ENCODE measurements at places on chromosomes 11 and 22.

DNA sequence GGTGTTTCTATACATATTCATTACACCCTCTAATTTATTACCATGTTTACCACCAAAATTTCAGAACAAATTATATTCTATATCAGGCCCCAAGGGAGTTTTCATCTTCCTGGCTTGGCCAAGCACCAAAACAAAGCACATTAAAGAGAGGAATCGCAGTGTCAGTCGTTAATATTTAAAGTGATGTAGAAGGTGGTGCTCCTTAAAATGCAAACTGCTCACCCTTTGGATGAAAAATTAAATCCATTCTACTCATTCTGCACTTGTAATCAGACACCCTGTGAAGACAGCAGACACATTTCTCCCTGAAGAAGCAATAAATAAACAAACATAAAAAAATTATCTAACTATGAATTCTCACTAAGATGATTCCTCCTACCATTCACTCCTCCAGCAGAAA lies 113.4 kb downstream of the LRRC4C start:
- no peak for DNase-seq

DNA sequence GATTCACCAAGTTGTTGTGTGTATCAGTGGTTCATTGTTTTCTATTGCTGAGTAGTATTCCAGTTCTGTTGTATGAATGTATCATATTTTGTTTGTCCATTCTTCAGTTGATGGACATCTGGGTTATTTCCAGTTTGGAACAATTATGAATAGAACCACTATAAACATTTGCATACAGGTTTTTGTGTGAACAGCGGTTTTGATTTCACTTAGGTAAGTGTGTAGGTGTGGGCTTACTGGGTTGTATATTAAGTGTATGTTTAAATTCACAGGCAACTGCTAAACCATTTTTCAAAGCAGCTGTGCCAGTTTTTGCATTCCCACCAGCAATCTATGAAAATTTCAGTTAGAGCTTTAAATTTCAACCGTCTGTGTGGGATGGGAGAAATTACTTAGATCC lies 217.8 kb downstream of the NELL1 start:
- DNase-seq, result no peak

- no peak for DNase-seq
Observed at GRCh38 chr11:78773077-78773476, 198.4 kb upstream of the NARS2 start.

DNA sequence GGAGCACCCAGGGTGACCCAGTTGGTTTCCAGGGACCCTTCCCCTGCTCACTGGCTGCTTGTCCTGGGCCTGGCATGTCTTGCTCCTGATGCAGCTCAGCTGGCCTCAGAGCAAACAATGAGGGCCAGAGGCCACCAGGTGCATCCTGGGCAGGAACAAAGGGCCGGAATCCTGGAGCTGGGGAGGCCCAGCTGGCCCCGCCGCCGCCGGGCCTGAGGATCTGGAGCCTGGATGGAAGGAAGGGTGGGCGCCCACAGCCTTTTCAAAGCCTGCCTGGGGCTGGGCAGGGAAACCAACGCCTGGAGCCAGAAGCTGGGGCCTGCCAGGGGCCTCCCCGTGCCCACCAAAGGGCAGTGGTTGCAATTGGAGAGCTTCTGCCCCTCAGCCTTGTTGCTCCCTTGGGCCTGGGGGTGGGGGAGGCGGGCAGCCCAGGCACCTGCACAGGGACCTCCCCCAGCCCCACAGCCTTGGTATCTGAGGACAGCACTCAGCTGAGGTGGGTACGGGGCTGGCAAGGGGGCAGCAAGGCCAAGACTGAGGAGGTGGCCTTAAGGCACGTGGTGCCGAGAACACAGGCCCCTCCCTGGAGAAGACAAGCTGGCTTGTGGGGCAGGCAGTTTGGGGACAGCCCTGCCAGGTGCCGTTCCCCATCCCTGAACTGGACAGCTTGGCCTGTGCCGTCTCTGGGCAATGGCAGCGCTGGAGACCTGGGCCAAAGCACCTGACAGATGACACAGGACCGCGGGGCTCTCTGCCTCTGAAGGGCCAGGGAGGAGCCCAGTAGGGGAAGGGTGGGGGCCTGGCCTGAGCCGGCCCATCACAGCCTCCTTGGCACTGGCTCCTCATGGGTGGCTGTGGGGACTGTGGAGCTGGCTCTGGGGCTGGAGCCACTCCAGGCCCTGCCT lies 7.1 kb upstream of the ADORA2A start:
- no peak for DNase-seq

GRCh38 chr22:26751217-26751616 lies 93.8 kb downstream of the MIAT start:
- DNase-seq, result no peak

GRCh38 chr11:80584661-80585060 lies 1143.8 kb upstream of the TENM4 start:
- no peak for DNase-seq

DNA sequence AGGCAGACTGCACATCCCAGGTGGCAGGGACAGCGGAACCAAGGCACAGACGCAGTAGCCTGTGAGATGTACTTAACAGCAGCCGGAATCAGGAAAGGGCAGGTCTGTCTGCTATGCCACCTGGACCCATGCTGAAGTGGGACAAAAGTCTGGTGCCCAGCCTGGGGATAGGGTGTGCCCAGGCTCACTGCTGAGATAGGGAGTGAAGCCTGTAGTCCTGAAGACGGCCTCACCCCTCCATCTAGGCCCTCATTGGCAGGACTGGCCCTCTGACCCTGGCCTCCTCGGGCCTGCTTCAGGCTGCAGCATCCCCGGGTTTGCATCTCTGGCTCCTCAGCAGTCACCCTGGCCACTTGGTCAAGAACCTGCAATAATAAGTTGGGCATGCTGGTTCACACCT lies 32.4 kb upstream of the TSKU start:
- no peak for DNase-seq

DNA sequence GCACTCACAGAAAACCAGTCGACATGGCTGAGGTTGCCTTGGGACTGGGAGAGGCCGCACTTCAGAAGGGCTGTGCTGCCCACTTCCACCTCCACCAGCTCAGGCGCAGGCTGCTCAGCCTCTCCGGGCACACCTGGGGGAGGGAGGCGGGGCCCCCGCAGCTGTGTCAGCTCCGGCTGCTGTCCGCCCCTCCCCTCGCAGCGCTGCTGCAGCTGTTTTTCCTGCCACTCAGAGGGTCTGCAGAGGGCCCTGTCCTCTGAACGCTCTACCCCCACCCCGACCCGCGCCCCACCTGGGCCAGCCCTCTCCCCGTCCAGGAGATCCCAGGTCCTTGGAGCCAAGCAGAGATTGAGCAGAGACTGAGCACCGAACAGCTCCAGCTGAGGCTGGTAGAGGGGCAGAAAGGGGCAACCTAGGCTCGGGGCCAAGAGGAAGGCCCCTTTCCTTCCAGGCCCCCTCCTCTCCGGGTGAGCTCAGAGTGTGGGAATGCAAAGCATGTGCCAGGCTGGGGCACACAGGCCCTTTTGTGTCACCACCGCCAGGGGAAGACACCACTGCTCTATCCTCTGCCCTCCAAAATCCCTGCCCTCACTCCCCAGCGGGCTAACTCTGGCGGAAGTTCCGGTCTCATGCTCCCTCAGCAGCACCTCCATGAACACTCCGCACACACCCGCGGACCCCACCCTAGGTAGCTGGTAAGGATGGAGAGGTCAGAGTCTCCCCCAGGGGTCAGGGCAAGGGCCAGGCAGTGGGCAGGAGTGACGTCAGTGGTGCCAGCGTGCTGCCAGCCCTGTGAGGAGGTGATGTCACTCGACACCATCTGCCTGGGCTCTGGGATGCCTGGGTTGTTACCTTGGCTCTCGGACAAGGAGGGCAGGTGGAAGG lies 1.6 kb downstream of the MCAM start:
- DNase-seq, result peak; percentile 63

DNA sequence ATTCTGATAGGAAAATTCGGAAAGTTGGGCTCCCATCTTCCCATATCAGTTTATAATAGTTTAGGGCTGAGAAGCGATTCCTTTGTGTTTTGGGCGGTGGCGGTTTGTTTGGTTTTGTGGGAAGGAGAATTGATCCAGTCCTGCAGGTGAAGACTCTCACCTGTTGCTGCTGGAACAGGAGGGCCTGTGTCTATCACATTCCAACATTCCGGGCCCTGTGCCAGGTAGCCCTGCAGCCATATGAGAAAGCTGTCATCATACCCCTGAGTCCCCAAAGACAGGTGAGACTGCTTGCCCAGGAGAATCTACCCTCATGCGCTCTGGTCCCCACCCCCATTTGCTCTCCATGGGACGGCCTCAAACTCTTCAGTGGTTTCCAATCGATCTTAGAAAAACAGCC lies 62.1 kb downstream of the TRAF6 start:
- DNase-seq, result no peak

DNA sequence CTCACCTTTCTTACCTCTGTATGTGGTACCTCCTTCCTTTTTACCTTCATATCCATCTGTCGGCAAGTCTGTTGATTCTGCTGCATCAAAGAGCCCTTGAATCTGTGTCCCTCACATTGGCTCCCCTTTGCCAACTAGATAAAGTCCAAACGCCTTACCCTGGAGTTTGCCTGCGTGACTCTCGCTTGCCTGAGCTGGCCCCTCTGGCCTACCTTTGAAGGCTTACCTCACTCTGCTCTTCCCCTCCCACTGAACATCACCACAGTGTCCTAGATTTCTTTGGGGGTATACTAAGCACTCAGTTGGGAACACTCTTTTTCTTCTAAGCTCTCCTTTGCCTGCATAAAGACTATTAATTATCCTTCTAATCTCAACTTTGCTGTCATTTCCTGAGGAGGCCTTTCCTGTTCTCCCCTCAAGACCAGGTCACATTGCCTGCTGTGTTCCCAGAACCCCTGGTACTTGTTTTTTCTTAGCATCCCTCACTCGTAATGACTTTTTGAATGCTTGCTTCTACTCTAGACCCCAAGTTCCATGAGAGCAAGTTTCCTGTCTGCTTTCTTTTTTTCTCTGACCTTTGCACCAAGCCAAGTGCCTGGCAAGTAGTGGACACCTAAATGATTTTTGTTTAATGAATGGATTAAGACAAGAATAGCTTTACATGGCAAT lies 67.8 kb upstream of the ADORA2A start:
- DNase-seq, result no peak

GRCh38 chr22:43446037-43446803 lies 34.4 kb downstream of the MPPED1 start:
- no peak for DNase-seq

GRCh38 chr22:19438298-19438697 lies 6.0 kb downstream of the MRPL40 start:
- DNase-seq, result no peak

GRCh38 chr11:103257360-103257759 lies 148.1 kb downstream of the DYNC2H1 start:
- no peak for DNase-seq

- DNase-seq, result no peak
Observed at GRCh38 chr11:76889411-76889975, 28.8 kb downstream of the ACER3 start.

GRCh38 chr11:48087974-48088681 lies 107.8 kb downstream of the PTPRJ start:
- DNase-seq, result no peak

DNA sequence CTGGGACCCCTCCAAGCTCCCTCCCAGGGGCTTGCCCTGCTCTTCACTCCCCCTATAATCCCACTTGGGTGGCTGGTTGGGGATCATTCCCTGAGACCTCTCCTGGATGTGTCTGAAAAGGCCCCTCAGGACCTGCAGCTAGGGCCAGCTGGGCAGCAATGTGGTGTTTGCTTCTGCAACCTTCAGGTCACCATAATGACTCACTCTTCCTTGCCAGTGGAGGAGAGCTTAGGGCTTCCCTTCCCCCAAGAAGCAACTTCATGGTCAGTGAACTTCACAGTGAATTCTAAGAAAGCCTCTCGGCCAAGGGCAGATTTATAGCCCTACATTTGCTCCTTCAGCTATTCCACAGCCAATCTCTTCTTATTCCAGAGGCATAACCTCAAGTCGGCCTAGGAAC lies 45.1 kb upstream of the TSPAN18 start:
- no peak for DNase-seq

- DNase-seq, result no peak
Observed at GRCh38 chr22:31584804-31585160, 77.2 kb downstream of the PISD start.

- DNase-seq, result no peak
Observed at GRCh38 chr11:23551706-23552105, 691.4 kb upstream of the CCDC179 start.

DNA sequence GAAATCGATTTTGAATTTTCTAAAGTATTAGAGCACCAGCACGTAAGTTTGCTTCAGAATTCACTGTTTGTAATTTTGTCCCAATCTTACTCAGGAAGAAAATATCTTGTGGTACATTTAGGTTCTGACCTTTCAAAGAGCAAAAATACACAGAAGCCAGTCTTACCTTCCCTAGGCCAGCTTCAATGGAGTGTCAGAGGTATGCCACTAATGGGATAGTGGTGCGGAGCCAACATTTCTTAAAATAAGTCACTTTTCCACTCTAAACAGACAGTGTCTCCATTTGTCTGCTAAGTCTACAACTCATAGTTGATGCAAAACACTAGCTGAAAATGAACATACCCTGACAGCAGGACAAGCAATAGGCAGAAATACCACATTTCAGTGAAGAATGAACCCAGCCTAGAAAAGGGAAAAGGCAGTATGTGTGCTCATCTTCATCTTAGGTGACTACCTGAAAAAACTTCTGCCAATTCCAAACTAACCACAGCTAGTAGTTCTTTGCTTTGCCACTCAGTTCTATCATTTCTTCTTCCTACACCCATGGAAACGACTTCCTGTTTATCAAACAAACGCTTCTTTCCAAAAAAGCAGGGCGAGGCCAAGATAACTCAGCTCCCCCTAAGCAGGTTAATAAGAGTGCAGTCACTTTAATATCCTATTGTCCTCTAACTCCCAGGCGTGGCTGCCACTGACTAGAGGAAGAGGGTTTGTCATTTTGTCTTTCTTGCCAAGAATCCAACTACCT lies 94.0 kb upstream of the APOA1 start:
- DNase-seq, result peak; percentile 43

GRCh38 chr11:122095681-122096262 lies 20.2 kb downstream of the BLID start:
- no peak for DNase-seq

DNA sequence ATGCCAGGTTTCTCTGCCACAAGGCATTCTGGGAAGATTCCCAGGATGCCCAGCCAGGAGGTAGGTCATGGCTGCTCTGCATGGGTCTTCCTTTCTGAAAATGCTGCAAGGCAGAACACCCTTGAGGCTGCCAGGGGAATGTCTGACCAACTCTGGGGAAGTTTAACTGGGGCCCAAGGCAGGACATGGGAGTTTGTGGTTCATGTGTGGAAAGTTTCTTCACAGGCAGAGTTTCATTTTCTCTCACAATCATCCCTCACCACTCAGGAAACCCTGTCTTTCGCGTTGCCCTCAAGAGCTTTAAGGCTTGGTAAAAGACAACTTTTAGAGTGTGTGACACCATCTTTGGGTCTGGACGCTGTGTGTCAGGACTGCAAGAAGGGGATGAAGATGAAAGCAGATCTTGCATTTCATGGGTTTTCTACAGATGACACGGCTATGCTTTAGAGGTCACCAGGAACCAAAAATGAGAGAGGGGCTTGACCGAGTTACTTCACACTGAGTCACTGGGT lies 133.5 kb downstream of the CD44 start:
- DNase-seq, result peak; percentile 65

- DNase-seq, result peak; percentile 85
Observed at GRCh38 chr22:22753526-22754267, 109.3 kb downstream of the GGTLC2 start.
